SK-N-SH (cell line): ENCODE measurements at places on chromosomes 5 and 9. TPM values are rescaled to one million over a fixed set of nuclear protein-coding genes. Genes with fewer than 3 reads are reported as not detected.

DNA sequence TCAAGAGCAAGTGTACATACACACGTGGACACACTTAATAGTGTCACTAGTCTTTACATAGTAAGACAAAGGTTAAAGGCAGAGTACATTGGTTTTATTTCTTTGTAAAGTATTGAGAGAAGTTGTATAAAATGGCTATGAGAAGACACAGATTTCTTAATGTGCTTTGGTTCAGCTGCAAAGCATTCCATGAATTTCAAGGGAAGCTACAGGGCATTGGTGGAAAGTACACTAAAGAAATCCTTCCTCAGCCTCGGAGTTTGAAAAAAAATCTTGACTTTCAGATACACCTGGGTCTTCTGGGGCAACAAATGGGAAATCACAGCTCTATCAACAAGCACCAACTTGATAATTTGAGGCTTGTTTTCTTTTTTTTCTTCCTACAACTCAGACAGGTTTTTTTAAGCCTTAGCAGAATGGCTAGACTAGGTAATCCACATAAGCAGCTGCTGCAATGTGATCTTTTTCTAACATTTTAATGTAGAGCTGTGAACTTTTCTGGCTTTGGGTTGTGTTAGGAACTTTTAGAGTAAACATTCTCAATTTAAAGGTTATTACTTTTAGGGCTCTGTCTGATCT lies 140.4 kb upstream of the FST start:
- H3K27ac ChIP-seq = no peak overlapping the region
- H3K36me3 ChIP-seq = no peaks in the 10 kb centered on the region
- H3K4me3 ChIP-seq = no peak overlapping the region
- H3K4me1 ChIP-seq = peaks cover 2% of the 10 kb centered on the region; the same call in 1 of the 2 replicates

Gene HCN1
- not detected in 2 replicates for polyA plus RNA-seq

DNA sequence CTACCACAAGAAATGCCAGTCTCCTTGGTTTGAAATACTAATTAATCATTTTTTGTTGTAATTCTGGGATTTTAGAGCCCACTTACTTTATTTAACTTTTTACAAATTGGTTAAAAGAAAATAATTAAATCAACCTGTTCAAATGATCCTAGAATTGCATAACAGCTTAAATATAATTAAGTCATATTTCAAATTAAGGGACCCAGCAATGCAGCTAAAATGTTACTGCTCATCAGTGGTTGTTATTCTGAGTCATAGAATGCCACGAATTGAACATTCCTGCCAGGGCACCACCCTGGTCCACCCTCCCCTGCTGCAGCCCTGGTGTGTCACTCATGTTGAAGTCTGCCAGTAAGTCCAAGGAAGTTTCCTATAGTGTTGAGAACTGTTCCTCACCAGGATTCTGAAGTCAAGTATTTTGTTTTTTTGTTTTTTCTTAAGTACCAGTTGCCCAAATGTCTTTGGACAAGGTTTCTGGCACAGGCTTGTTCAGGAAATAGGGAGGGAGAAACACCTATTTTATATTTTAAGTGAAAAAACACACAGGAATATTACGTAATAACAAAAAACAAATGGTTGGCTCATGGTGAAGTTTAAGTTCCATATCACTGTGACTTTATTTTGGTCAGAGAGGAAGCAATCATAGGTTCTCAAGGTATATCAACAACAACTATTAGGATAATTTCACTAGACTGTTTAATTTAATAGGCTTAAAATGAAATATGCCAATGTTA lies 4.3 kb upstream of the ITGA1 start:
- H3K27me3 ChIP-seq = no peaks in the 10 kb centered on the region
- no peak overlapping the region for H3K4me3 ChIP-seq
- DNase-seq = no peak

- no peak overlapping the region for H3K27ac ChIP-seq
- no peaks in the 10 kb centered on the region for H3K36me3 ChIP-seq
- DNase-seq = no peak
- H3K27me3 ChIP-seq = no peaks in the 10 kb centered on the region
These were observed 70.6 kb upstream of the ZNF622 start for GRCh38 chr5:16536246-16536645.

GRCh38 chr9:133576875-133577736 lies 32.1 kb downstream of the FAM163B start:
- no peak for DNase-seq
- no peaks in the 10 kb centered on the region for H3K27me3 ChIP-seq
- H3K4me1 ChIP-seq = no peaks in the 10 kb centered on the region

GRCh38 chr5:96297290-96297689 lies 135.8 kb downstream of the PCSK1 start:
- H3K4me1 ChIP-seq = no peaks in the 10 kb centered on the region; the same call in 1 of the 2 replicates
- no peaks in the 10 kb centered on the region for H3K27me3 ChIP-seq
- H3K4me3 ChIP-seq = no peak overlapping the region
- H3K36me3 ChIP-seq = no peaks in the 10 kb centered on the region
- H3K27ac ChIP-seq = peak overlapping the region; percentile 50

DNA sequence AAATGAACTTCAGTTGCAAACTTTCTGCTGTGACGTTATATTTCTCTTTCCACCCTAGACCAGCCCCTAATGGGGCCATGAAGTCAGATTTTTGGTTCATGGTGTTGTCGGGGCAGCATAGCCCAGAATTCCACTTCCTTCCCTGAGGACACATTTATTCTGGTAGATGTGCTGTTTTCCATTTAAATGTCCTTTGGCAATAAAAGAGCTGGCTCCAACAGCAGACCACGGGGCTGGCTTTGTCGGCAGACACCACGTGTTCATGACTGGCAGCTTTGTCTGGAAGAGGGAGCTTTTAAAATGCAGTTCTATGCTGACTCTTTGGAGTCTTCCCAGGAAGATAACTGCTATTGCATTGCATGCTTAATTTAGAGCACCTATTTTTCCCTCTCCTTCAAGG lies 17.6 kb upstream of the LCP2 start:
- no peaks in the 10 kb centered on the region for H3K36me3 ChIP-seq
- H3K27me3 ChIP-seq = 0 out of 2 replicates have a peak, but pooled peaks cover 4% of the 10 kb centered on the region
- H3K4me1 ChIP-seq = peaks cover 21% of the 10 kb centered on the region; the same call in 1 of the 2 replicates
- no peak for DNase-seq
- no peak overlapping the region for H3K27ac ChIP-seq

DNA sequence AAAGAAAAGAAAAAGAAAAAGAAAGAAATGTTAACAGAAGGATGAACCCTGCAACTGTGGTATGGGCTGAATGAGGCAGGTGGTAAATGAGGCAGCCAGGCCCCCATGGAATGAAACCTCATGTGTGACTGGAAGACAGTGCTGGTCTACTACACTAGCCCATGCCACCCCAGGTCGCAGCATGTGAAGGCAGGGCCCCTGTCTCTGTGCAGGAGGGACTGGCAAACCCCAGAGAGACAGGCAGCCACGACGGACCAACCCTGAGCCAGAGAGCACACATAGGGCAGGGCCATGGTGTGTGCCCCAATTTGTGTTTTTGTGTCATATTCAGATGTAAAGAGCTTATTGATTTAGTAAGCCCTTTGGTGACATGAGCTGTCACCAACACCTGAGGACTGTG lies 198.5 kb downstream of the FBN2 start:
- H3K27ac ChIP-seq = no peak overlapping the region
- peaks cover 21% of the 10 kb centered on the region; the same call in 1 of the 2 replicates for H3K27me3 ChIP-seq
- DNase-seq = no peak
- H3K4me3 ChIP-seq = no peak overlapping the region

DNA sequence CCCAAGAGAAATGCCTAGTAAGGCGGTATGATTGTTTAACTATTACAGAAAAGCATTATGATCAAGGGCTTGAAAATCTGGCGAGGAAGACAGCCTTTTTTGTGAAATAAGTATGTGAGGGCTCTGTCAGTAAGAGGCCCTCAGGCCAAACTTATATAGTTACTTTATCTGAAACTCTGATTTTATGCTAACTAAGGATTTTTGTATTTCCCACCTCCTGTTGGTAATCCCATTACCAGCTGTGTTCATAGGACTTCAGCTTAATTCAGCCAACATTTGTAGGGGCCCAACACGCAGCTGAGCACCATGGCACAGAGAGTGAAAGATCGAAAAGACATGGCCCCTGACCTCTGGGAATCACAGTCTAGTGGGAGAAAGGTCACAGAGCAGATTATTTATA lies 318.3 kb upstream of the WWC1 start:
- no peak for DNase-seq
- no peak overlapping the region for H3K27ac ChIP-seq
- no peaks in the 10 kb centered on the region for H3K27me3 ChIP-seq
- H3K36me3 ChIP-seq = no peaks in the 10 kb centered on the region

DNA sequence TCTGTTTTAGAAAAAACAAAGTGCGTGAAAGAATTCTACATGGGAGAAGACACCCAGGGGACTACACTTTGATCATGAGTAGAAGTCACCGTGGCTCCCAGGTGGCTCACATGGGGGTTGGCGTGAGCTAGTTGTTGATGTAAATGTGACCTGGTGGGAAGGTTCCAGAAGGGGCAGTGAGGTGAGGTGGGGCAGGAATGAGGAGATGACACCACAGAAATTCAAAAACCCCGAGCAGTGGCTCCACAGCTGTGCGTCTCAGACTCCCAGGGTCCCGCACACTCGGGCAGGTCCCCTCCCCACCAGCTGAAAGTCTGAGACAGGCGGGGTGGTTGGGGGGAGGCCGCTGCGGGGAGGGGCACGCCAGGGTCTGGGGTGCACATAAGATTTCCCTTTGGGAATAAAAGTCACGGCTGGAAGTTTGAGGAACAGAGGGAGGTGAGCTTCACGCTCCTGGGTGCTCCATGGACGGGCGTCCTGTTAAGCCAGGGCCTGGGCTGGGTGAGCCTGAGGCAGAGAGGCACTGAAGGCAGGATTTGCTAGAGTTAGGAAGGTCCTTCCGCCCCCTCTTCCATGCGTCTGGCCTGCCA lies 29.9 kb downstream of the GLT6D1 start:
- H3K4me3 ChIP-seq = no peak overlapping the region
- no peaks in the 10 kb centered on the region for H3K36me3 ChIP-seq
- peak; percentile 16 for DNase-seq
- no peaks in the 10 kb centered on the region for H3K27me3 ChIP-seq
- no peaks in the 10 kb centered on the region for H3K4me1 ChIP-seq
- H3K27ac ChIP-seq = no peak overlapping the region

Gene AMBP
- polyA plus RNA-seq = 0.16 and 0.18 TPM in 2 replicates

DNA sequence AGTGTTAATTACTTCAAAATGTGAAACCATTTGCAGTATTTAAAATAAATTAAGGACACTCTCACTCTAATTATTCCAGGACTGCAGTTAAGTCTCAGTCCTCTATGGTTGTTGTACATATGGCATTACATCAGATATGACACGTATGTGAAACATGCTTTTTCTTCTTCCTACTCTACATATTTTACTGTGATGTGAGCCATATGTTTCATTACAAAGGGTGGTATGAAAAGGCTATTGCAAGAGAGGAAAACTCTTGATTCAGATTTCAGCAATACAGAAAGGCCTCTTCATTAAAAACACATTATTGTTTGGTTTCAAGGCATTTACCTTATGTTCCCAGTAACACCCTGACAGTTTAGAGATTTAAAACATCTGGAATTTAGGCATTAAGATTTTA lies 964.5 kb upstream of the DMAC1 start:
- H3K27me3 ChIP-seq = no peaks in the 10 kb centered on the region
- H3K4me1 ChIP-seq = no peaks in the 10 kb centered on the region
- no peak overlapping the region for H3K4me3 ChIP-seq
- no peaks in the 10 kb centered on the region for H3K36me3 ChIP-seq
- peak; percentile 33 for DNase-seq

- H3K4me1 ChIP-seq = peaks cover 32% of the 10 kb centered on the region
- H3K36me3 ChIP-seq = no peaks in the 10 kb centered on the region
- no peaks in the 10 kb centered on the region for H3K27me3 ChIP-seq
- H3K4me3 ChIP-seq = no peak overlapping the region
- no peak overlapping the region for H3K27ac ChIP-seq
These were observed 236.1 kb downstream of the ASTN2 start for GRCh38 chr9:117178596-117179375.

DNA sequence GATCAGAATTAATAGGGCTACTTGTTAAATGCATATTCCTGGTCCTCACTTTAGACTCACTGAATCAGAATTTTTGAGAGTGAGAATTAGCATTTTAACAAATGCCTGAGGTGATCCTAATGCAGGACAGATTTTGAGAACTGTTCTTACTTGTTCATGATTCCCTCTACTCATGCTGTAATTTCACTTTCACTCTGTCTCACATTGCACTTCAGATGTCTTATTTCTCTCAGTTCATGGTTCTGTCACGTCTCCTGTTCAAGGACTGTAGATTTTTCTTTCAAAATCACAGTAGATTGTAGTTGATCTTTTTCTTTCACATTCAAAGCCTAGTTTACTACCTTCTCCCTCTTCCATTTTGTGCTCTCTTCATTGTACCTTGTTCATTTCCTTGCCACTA lies 54.3 kb downstream of the ADGRV1 start:
- DNase-seq = no peak
- H3K27ac ChIP-seq = no peak overlapping the region
- H3K27me3 ChIP-seq = no peaks in the 10 kb centered on the region
- H3K4me3 ChIP-seq = no peak overlapping the region
- no peaks in the 10 kb centered on the region for H3K4me1 ChIP-seq
- H3K36me3 ChIP-seq = no peaks in the 10 kb centered on the region

- H3K4me3 ChIP-seq = no peak overlapping the region
- no peaks in the 10 kb centered on the region for H3K27me3 ChIP-seq
- DNase-seq = no peak
- peaks cover 6% of the 10 kb centered on the region; the same call in 1 of the 2 replicates for H3K4me1 ChIP-seq
- H3K36me3 ChIP-seq = no peaks in the 10 kb centered on the region
These were observed 18.1 kb downstream of the TCF7 start for GRCh38 chr5:134132372-134133187.

Gene C5
- 1.8 and 2.7 TPM in 2 replicates for polyA plus RNA-seq

- no peak overlapping the region for H3K4me3 ChIP-seq
- H3K4me1 ChIP-seq = peaks cover 3% of the 10 kb centered on the region; the same call in 1 of the 2 replicates
- H3K27ac ChIP-seq = no peak overlapping the region
- no peak for DNase-seq
- no peaks in the 10 kb centered on the region for H3K36me3 ChIP-seq
These were observed 334.7 kb upstream of the PIK3R1 start for GRCh38 chr5:67880876-67881275.

- no peak for DNase-seq
- H3K27ac ChIP-seq = peak overlapping the region; percentile 16; the same call in 1 of the 2 replicates
- H3K4me3 ChIP-seq = no peak overlapping the region
- H3K27me3 ChIP-seq = no peaks in the 10 kb centered on the region
- no peaks in the 10 kb centered on the region for H3K36me3 ChIP-seq
These were observed 16.8 kb downstream of the SNX18 start for GRCh38 chr5:54534191-54535004.

GRCh38 chr5:66742896-66743247 lies 146.7 kb downstream of the MAST4 start:
- H3K27me3 ChIP-seq = no peaks in the 10 kb centered on the region
- H3K4me3 ChIP-seq = no peak overlapping the region
- no peak for DNase-seq

GRCh38 chr5:172004824-172005237 lies 1.6 kb downstream of the FBXW11 start:
- H3K4me3 ChIP-seq = peak overlapping the region; percentile 94
- DNase-seq = no peak
- no peaks in the 10 kb centered on the region for H3K27me3 ChIP-seq

- H3K4me1 ChIP-seq = no peaks in the 10 kb centered on the region; the same call in 1 of the 2 replicates
- H3K36me3 ChIP-seq = no peaks in the 10 kb centered on the region
- no peaks in the 10 kb centered on the region for H3K27me3 ChIP-seq
- H3K27ac ChIP-seq = no peak overlapping the region
- no peak overlapping the region for H3K4me3 ChIP-seq
These were observed 184.4 kb downstream of the CWC27 start for GRCh38 chr5:64952951-64953673.
